Stimulated activated CD4-positive, alpha-beta T cell treated with anti-CD3 and anti-CD28 coated beads, TNF-alpha, amount 100 ng/mL, for 1 hour (primary cell): ENCODE measurements at places on chromosomes 4 and X.

- no peak for DNase-seq
Observed at GRCh38 chr4:112817933-112818593, 181.1 kb downstream of the LARP7 start.

GRCh38 chr4:19888587-19888986, 363.1 kb upstream of the SLIT2 start:
- DNase-seq: no peak

GRCh38 chrX:107457289-107457688, 7.8 kb downstream of the FRMPD3 start:
- DNase-seq: no peak

- DNase-seq: no peak
Observed at GRCh38 chr4:40581254-40582140, 48.2 kb downstream of the RBM47 start.

DNA sequence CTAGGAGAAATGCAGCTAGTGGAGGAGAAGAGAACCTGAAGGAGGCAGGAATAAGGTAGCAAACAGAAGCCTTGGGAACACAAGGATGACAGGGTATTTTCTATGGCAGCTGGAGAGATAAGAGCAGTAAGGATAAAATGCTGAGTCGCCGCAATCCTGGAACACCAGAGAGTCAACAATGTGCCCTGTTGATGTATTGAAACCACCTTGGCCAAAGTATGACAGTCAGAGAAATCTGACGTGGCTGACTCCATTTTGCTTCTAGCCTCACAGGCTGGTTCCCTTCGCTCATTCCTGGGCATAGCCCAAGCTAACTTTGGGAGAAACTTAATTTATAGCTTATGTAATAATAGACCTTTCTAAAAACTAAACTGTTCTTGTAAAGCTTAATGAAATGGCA, 56.6 kb upstream of the C4orf54 start:
- no peak for DNase-seq

GRCh38 chr4:47526281-47526680, 41.2 kb downstream of the ATP10D start:
- no peak for DNase-seq

DNA sequence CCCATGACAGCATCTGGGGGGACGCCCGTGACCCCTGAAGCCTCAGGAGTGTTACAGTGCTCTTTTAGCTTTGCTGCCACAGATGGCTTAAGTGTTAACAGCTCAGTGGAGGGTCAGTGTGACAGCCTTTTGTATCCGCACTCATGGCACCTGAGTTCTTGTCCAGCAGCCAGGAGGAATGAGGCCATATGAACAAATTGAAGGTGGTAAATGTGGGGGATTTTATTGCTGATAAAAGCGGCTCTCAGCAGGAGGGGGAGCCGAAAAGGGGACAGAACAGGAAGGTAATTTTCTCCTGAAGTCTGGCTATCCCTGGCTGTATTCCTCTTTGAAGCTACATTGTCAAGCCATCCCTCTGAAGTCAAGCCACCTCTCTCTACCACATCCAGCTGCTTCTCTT, 441.0 kb downstream of the RAPGEF2 start:
- no peak for DNase-seq
